ENCODE measurements at places on chromosomes 2 and 18. TPM values are rescaled to one million over a fixed set of nuclear protein-coding genes. Genes with fewer than 3 reads are reported as not detected.

The ERMN gene
- total RNA-seq: 0.06 TPM

The CHRND gene
- 5.5 TPM for total RNA-seq

The MBP gene
- total RNA-seq: 26.3 TPM

The GAREM1 gene
- 27.9 TPM for total RNA-seq

The PLCL1 gene
- total RNA-seq: 23.7 TPM

The SULT1C2 gene
- 47.5 TPM for total RNA-seq

The RNF125 gene
- total RNA-seq: 5.3 TPM

The ALPI gene
- total RNA-seq: not detected

The RNASEH1 gene
- 16.5 TPM for total RNA-seq

The ANKAR gene
- total RNA-seq: 23.4 TPM

The EMILIN1 gene
- 164 TPM for total RNA-seq

The PPP1R1C gene
- total RNA-seq: 1.7 TPM

The SLC23A3 gene
- total RNA-seq: 6.9 TPM

The AMER3 gene
- 0.23 TPM for total RNA-seq

The VWC2L gene
- 0.35 TPM for total RNA-seq

The TNFRSF11A gene
- total RNA-seq: 6.2 TPM

The CDH20 gene
- 3.9 TPM for total RNA-seq

The CERKL gene
- total RNA-seq: 4.5 TPM

The RAD51AP2 gene
- 0.12 TPM for total RNA-seq

The NEB gene
- 313 TPM for total RNA-seq

The ICOS gene
- 0.23 TPM for total RNA-seq

The IL36A gene
- not detected for total RNA-seq

The UGT1A10 gene
- total RNA-seq: not detected

The SCYGR5 gene
- not detected for total RNA-seq

The ALK gene
- total RNA-seq: 0.29 TPM

The UPP2 gene
- 2.4 TPM for total RNA-seq

The ST8SIA3 gene
- total RNA-seq: 0.06 TPM

The TGFA gene
- total RNA-seq: 13.8 TPM

The ANO7 gene
- total RNA-seq: 1.6 TPM

The QPCT gene
- 12.2 TPM for total RNA-seq

Measured in metanephros (tissue), 2 donors.